ENCODE measurements at places on chromosomes 2 and 18.

DNA sequence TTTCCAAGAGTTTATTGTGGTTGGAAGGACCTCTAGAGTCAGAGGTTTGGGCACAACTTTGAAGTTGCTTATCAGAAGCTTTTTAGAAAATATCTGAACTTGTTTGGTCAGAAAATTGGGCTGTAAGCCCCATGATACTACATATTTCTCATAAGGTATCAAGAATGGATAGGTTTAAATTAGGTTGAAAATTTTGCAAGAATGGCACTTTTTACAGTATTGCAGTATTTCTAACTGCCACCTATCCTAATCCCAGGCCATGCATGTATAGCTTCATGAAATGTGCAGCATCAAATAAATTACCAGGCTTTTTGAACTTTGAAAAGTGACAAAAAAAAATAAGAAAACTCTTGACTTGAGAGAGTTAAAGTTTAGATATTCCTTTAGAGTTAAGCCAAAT is 367.2 kb downstream of the FIGN start:
- DNase-seq, result no peak

GRCh38 chr2:234060236-234060635 is 9.7 kb downstream of the SPP2 start:
- no peak for DNase-seq

DNA sequence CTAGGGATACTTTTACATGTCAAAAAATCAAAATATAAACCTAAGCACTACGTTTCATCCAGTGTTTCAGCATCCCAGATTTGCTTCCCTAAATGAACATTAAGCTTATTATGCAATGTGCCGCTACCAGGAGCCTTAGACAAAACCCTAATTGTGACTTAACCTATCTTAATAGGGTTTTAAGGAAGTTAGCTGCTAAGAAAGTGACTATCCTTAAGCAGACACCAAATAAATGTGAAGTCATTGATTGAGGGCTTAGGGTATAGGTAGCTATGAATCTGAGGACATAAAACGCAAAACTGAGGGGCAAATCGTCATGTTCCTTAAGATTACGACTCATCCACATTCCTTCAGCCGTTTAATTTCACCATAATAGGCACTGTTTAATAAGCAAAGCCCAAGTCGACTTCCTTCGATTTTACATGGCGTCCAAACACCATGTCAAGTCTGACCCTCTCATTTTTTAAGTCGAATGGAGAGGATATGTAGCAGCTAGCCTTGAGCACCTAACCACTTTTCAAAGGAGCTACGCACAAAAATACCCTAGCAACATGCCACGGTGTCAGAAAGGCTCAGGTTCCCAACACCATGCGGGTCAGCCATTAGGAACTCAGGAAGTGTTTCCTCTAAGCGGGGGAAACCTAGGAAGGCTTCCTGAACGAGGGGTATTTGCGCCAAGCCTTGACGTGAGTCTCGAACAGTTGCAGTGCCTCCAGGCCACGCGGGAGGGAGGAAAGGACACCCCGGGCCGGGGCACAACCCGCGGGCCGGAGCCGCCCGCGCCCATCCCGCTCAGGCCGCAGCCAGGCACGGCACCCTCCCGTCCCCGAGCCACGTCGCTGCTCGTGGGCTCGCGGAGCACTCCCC is 1.0 kb downstream of the HDLBP start:
- DNase-seq, result no peak

DNA sequence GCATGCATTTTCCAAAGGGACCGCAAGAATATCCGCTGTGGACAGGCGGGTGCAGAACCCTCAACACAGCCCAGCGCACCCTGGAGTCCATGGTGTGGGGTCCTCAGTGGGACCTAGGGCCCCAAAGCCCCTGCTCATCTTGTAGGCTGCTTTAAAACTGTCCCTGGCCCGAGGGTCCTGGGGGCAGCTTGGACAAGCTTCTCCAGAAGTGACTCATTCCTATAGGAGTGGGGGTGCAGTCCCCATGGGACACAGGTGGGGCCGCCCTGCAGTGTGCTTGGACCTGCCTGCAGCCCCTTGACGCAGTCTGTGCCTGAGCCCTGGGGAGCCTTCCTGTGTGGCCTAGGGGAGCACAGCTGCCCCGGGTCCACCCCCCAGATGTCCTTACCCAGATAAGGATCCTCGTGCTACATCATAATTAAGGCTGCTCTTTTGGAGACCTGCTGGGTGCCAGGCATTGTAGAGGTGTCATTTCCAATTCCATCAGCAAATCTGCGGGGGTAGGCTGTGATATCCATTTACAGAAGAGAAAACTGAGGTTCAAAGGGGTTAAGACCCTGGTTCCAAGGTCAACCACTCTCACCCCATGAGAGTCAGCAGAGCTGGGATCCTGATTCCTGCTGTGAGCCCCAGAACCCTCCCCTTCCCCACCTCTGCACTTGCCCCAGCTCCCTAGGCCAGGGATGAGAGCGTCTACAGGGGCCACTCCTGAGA is 1.7 kb upstream of the HS6ST1 start:
- DNase-seq, result no peak

DNA sequence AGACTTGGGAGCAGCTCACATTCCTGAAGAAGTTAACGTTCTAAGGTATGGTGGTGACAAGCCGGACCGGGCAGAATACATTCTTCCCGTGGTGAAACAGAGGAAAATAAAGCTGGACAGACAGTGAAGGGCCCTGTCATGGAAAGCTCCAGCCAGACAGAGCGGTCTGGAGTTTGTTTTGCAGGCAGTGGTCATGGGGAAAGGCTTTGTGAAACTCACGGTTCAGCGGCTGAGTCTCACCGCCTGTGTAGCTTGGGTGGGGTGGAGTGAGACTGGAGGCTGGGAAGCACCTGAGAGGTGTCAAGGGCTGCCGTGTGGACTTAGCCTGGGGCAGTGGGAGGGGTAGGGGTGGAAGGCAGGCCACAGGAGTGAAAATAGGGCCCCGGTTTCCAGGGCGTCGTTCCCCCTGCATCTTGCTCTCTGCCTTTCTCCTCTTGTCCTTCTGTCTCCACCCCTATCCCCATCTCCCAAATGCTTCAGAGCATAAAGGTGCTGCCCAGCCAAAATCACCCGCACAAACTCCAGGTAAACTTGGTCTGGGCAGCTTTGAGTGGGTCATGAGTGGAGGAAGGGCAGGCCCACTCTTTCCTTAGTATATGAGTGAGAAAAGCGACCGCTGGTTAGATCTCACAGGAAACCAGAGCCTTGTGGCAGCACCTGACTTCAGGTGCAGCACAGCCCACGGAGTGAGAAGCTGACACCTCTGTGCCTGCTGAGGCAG is 11.4 kb upstream of the SLC20A1 start:
- DNase-seq, result no peak

DNA sequence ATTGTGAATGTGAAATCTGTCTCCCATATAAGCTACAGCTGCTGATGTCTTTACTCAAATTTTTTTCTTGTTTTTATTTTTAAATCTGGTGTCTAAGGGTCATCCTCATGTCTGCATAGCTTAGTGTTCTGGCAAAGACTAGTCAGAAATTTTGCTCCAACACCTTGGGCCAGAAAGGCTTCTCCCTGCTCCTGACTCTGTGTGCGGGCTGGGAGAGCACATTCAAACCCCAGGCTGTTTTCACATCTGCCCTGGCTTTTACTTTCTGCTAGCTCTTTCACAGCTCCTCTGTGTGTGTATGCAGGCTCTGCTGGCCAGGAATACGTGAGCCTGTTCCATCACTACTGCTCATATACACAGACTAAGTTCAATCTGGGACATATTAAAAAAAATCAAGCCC is 102.9 kb upstream of the RIOK3 start:
- no peak for DNase-seq

DNA sequence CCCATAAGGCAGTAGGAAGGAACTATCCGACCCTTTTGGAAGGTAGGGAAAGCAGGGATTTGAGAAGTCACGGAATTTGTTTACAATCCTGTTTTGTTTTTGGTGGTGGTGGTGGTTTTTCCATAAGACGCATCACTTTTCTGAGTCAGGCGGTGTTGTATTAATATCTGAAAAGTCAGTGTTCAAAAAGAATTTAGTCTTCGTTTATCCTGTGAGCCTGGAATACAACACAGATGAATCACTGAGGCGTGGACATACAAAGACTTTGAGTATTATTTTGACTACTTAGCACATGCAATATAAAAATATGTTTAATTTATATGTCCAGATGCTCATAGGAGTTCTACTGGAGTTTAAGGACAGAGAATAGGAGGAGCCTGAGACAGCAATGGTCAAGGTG is 785 bp downstream of the ZNF892 start:
- no peak for DNase-seq

DNA sequence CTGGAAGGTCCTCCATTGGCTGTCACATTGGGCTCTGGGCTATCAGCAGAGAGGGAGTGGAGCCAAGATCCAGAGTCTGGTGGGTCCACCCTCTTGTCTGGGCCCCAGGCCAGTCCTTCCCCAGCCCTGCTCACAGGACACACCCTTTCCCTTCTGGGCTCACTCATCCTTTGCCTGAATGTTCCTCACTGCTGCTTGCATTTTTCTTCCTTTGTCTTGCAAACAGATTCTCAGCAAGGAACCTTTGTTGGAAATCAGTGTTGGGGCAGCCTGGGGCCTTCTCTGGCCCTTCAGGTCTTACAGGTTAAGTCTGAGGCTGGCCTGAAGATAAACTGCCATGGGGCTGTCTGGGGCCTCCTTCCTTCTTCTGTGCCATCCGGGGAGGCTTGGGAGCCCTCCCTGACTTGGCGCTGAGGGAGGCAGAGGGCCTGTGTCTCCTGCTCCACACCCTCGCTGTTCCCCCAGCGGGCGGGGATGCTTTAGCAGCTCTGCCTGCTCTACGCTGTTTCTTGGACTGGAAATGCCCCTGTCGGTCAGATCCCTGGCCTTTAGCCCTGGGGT is 11.5 kb upstream of the CELF4 start:
- no peak for DNase-seq

DNA sequence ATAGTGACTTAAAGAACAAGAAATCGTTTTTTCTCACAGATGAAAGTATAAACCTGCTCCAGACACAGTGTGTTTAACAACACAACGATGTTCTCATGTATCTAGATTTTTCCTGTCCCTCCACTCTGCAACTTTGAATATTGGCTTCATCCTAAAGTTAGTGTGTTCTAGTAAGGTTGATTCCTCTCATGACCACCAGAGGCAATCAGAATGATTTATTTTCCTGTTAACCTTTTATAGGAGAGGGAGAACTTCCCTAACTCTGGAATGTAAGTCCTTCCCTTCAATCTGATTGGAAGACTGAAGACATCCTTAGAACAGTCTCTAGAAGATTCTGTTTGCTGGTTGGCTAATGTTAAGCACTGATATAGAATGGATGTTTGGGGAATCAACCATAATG is 41.0 kb upstream of the TAF4B start:
- no peak for DNase-seq

- no peak for DNase-seq
Measured at GRCh38 chr2:47354848-47355204, 48.1 kb upstream of the MSH2 start.

DNA sequence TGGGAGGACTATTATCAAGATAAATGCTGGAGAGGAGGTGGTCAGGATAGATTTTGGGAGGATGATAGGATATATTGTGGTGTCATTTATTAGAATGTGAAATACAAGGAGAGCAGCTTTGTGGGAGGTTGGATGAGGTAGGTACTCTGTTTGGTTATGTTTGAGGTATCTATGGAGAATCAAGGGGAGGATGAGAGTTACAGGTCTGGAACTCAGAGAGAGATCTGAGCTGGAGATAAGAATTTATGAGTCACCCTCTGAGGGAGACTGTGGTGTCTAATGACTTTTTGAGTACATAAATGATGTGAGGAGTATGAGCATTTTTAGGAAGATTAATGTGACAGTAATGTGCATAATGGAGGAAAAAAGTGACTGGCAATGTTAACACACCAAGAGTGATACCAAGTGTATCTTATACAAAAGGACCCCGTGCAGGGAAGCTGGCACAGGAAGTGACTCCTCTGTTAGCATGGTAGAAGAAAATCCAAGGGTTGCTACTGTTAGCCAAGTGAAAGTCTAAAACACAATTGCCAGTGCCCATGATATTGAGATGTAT is 48.2 kb downstream of the CRIM1 start:
- DNase-seq, result no peak

GRCh38 chr18:59690996-59691395 is 6.2 kb downstream of the CCBE1 start:
- no peak for DNase-seq

DNA sequence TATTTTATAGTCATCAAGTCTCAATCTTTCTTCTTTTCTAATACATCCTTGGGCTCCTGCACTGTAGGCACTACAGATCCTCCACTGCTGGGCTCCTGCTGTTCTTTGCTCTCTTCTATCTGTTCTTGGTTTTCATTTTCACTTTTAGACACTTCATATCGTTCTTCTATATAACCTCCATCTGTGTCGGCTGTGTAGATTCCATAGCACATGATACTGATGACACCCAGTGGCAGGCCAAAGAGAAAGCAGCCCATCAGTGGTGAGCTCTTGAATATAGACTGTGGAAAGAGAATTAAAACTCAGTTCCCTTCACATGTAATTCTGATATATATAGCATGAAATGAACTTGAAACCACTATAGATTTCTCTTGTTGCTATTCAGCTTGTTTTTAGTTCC is 38.0 kb downstream of the TMX3 start:
- no peak for DNase-seq

DNA sequence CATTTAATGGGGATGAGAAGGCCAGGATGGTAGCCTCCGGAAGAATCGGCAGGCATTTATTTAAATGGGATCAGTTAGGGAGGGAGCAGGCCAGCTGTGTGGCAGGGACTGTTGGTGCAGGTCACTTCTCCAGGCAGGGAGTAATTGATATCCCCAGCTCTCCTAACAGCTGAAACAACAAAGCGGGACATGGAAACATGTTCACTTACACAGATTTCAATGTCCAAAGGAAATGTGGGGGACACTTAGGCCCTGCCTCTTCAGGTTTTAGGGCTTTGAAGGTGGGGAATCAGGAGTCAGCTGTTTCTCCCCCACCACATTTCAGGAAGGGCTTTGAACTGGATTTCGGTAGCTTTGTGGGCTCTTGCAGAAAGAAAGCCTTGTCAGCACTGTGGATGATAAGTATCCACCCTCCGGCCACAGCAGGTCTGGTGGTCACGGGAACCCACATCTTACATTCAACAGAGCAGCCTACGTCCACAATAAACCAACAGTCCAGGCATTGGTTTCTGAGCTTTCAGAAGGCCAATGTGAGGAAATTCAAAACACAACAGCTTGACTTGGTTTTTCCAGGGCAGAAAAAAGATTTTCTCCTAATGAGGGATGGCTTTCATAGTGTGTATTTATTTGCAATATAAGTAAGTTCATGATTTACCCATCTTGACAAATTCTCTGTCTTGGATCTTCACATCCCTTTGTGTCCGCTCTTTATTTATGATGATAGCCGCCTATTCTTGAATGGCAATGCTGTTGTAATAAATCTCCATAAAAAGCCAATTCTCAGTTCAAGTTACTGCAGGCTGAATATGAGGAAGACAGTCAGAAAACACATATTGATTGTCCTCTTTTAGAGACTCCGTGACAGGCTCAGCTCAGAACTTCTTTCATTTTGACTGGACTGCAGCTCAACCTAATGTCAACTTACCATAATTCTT is 96.6 kb upstream of the NRP2 start:
- no peak for DNase-seq

Measured in stimulated activated CD4-positive, alpha-beta T cell treated with anti-CD3 and anti-CD28 coated beads, Interleukin-12 subunit alpha, Interleukin-12 subunit beta, amount 100 ng/mL, for 24 hours (primary cell).